ENCODE measurements at places on chromosomes 16 and 17. TPM values are rescaled to one million over a fixed set of nuclear protein-coding genes. Genes with fewer than 3 reads are reported as not detected.

TERB1 gene
- total RNA-seq = not detected

CCL8 gene
- total RNA-seq = not detected

CLEC18B gene
- total RNA-seq = 0.59 TPM

GNG13 gene
- total RNA-seq = not detected

DNA sequence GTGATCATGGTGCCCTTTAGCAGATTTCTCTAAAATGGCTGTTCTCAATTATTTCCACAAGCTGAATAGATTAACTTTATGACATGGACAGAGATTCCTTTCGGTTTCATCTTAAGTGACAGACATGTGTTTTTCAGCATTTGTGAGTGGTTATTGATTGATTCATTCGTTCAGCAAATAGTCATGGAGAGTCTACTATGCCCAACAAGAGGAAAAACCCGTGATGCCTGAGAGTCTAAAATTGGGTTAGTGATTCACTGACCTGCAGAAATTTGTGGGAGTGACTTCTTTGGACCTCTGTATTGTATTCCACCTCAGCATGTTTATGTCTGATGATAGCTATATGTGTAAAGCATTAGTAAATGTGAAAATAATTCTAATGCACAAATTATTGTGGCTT is 28.0 kb upstream of the DUSP14 start:
- peaks cover 16% of the 10 kb centered on the region for H3K4me1 ChIP-seq
- peak overlapping the region; percentile 20 for H3K27ac ChIP-seq
- no peak overlapping the region for H3K4me3 ChIP-seq
- no peak for DNase-seq
- H3K36me3 ChIP-seq = peaks cover 40% of the 10 kb centered on the region
- no peaks in the 10 kb centered on the region for H3K27me3 ChIP-seq

DNA sequence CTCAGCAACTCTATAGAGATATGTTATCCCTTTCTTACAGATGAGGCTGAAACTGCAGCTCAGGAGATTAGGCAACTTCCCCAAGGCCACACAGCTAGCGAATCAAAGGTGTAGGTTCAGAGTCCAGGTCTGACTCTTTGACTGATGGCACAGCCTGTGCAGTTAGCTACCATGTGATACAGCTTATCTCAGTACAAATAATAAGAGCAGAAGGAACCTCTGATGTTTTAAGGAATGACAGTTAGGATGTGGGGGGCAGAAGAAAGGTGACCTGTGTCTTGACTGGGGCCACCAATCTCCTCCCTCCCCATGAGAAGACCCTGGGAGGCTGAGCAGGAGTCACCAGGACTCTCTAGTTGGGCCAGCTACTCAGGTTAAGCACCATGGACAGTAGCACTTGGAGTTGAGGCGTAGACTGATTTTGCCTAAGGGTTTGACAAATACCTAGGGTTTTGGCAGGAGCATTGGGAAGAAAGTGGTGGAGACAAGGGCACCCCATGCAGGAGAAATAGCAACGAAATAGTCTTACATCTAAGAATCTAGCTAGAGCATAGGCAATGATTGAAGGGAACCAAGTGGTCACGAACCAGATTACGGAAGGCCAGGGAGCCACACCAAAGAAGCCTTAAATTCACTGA is 22.8 kb upstream of the ACSM2B start:
- H3K27ac ChIP-seq = no peak overlapping the region
- no peak for DNase-seq
- no peaks in the 10 kb centered on the region for H3K36me3 ChIP-seq
- H3K4me1 ChIP-seq = no peaks in the 10 kb centered on the region

- H3K4me3 ChIP-seq = no peak overlapping the region
- DNase-seq = no peak
- no peaks in the 10 kb centered on the region for H3K36me3 ChIP-seq
- no peak overlapping the region for H3K27ac ChIP-seq
- H3K27me3 ChIP-seq = no peaks in the 10 kb centered on the region
These were observed 2.6 kb upstream of the ANKFN1 start for GRCh38 chr17:56150649-56151048.

- H3K27me3 ChIP-seq = no peaks in the 10 kb centered on the region
- no peak for DNase-seq
- no peaks in the 10 kb centered on the region for H3K4me1 ChIP-seq
- no peaks in the 10 kb centered on the region for H3K36me3 ChIP-seq
- H3K4me3 ChIP-seq = no peak overlapping the region
These were observed 648.5 kb upstream of the RBFOX1 start for GRCh38 chr16:6684076-6684673.

DNA sequence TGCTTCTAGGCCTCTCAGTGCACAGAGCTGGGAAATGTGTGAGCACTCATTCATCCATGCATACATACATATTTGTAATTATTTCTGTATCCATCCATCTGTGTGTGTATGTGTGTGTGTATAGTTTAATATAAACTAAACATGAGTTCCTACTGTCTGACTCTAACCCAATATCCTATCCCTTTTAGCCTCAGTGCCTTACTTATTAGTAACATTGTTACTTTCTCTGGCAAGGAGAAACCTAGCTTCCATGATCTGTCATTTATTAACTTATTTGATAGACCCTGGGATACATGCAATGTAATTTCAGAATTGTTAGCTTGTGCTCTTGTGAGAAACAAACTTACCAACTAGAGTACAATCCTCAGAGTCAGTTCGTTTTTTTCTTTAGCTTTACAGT is 59.0 kb upstream of the WSCD1 start:
- peaks cover 12% of the 10 kb centered on the region for H3K27me3 ChIP-seq
- H3K4me3 ChIP-seq = no peak overlapping the region
- DNase-seq = no peak

DNA sequence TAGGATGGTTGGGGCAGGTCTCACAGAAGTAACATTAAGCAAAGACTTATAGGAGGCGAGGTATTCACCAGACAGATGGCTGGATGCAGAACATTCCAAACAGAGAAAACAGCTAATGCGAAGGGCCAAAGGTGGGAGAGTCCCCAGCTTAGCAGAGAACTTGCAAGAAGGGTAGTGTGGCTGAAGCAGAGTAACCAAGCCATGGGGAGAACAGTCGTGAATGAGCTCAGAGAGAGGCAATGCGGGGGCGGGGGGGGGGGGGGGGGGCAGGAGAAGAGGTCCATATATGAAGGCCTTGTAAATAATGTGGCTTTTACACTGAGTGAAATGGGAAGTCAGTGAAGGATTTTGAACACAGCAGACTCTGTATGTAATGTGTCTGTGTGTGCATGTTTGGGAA is 81.3 kb downstream of the SMG6 start:
- H3K4me1 ChIP-seq = peaks cover 52% of the 10 kb centered on the region
- peak overlapping the region; percentile 29 for H3K27ac ChIP-seq
- H3K36me3 ChIP-seq = peaks cover 36% of the 10 kb centered on the region

DNA sequence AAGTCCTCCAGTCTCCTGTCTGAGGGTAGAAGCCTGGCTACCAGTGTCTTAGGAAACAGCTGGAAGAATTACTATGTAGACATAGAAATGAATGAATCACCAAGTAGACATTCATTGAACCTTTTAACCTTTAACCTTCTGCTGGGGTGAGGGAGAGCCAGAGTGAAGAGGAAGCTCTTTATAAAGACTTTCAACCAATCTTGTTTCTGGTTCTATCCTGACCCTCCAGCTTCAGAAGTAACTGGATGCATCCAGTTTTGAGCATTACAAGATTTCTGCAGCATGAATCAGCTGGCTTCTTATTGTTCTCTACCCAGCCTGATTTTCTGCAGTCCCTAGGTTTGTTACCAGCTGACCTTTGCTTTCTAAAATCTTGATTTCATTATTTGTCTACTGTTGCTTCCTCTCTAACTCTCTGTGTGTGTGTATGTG is 8.5 kb downstream of the TEKT1 start:
- peaks cover 4% of the 10 kb centered on the region for H3K4me1 ChIP-seq
- H3K4me3 ChIP-seq = no peak overlapping the region
- H3K27ac ChIP-seq = no peak overlapping the region
- no peaks in the 10 kb centered on the region for H3K36me3 ChIP-seq

- peaks cover 3% of the 10 kb centered on the region for H3K36me3 ChIP-seq
- H3K4me1 ChIP-seq = no peaks in the 10 kb centered on the region
- no peaks in the 10 kb centered on the region for H3K27me3 ChIP-seq
- DNase-seq = no peak
These were observed 291.2 kb downstream of the IRX3 start for GRCh38 chr16:53995378-53995777.

- no peaks in the 10 kb centered on the region for H3K36me3 ChIP-seq
- no peak for DNase-seq
- no peaks in the 10 kb centered on the region for H3K4me1 ChIP-seq
- no peak overlapping the region for H3K4me3 ChIP-seq
- peaks cover 49% of the 10 kb centered on the region for H3K27me3 ChIP-seq
- no peak overlapping the region for H3K27ac ChIP-seq
These were observed 9.1 kb upstream of the BAHCC1 start for GRCh38 chr17:81386141-81386645.

DNA sequence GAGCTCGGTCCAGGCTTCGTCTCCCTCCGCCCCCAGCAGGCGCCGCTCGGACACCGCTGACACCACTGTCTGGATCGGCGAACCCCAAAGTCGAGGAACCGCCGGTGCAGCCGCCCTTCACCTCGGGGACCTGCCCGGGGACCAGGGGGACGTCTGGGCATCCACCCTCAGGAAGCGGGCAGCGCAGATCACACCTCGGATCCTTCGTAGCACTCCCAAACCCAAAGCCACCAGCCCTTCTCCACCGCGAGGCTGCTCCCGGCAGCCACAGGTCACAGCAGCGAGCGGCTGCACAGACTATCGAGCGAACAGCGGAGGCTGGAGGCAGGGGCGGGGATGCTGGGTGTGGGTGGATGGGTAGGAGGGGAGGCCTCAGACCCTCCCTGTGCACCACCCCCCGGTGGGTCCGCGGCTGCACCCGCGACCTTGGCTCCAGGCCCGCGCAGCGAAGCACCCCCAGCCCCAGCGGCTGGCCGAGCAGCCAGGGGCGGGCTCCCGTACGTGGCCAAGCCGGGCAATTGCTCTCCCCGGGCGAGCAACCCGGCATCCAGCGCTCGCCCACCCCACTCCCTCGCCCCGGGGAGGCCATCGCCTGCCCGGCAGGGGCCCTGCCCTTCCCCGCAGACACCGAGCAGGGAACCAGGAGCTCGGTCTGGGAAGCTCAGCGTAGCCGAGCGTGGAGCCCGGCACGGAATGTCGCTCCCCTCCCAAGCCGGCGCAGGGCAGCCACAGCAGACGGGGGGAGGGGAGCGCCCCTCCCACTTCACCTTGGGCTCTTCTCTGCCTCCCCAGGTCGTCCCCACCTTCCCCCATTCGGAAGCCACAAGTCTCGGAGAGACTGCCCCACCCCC is 1.0 kb downstream of the SDK2 start:
- H3K4me3 ChIP-seq = peak overlapping the region; percentile 68

GRCh38 chr17:45290269-45290765 is 26.5 kb downstream of the MAP3K14 start:
- peaks cover 28% of the 10 kb centered on the region for H3K36me3 ChIP-seq
- H3K27me3 ChIP-seq = no peaks in the 10 kb centered on the region
- H3K4me1 ChIP-seq = peaks cover 51% of the 10 kb centered on the region
- peak overlapping the region; percentile 48 for H3K27ac ChIP-seq
- no peak for DNase-seq

DNA sequence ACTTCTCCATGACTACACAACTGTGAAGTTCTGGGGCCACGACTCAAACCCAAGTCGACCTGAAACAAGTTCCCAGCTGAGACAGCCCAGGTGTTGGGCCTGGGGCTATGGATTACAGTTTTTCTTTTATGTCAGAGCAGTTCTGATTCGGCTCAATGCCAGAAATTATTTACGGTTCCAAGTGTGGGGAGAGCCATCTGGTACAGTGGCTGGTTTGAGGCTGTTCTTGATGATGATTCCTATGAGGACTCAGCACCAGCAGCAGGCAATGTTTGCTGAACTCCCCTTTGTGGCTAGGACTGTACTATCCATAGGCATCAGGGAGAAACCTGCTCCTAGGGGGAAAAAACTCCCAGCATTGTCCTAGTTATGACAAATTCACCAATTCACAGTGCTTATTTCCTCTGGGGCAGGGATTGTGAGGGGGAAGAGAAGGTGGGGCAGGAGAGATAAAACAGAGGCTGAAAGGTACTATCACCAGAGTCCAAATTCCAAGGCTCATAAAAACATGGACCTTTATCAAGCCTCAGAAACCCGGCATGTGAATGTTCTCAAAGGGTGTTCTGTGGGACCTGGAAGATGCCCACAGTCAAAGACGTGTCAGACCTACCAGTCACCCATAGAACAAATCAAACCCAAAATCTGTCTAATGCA is 18.2 kb upstream of the CMTM4 start:
- H3K27ac ChIP-seq = no peak overlapping the region
- H3K36me3 ChIP-seq = peaks cover 7% of the 10 kb centered on the region
- DNase-seq = no peak

GRCh38 chr17:11404431-11405276 is 163.6 kb downstream of the SHISA6 start:
- no peaks in the 10 kb centered on the region for H3K27me3 ChIP-seq
- H3K4me1 ChIP-seq = no peaks in the 10 kb centered on the region
- no peaks in the 10 kb centered on the region for H3K36me3 ChIP-seq
- no peak overlapping the region for H3K4me3 ChIP-seq
- no peak overlapping the region for H3K27ac ChIP-seq

- H3K4me3 ChIP-seq = no peak overlapping the region
- H3K27ac ChIP-seq = no peak overlapping the region
- H3K36me3 ChIP-seq = no peaks in the 10 kb centered on the region
These were observed 160.0 kb downstream of the MAP2K6 start for GRCh38 chr17:69574257-69575197.

DNA sequence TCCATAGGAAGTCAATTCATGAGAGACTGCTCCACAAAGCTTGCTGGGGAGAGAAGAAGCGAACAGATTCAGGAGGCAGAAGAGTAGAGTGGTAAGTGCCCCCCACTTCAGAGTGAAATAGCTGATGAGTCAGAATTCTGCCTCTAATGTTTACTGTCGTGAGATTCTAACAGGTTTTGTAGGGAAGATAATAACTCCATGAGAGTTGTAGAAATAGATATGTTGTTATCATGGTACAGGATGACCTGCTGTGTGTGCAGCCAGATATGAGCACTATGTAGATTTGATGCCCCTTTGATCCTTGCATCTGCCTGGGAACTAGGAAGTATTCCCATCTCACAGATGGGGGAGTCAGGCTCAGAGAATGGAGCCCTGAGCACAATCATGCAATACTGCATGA is 502.4 kb upstream of the CDH11 start:
- no peak for DNase-seq
- H3K4me3 ChIP-seq = no peak overlapping the region
- no peaks in the 10 kb centered on the region for H3K36me3 ChIP-seq
- no peaks in the 10 kb centered on the region for H3K4me1 ChIP-seq
- no peaks in the 10 kb centered on the region for H3K27me3 ChIP-seq
- no peak overlapping the region for H3K27ac ChIP-seq

Data from activated CD8-positive, alpha-beta memory T cell treated with anti-CD3 and anti-CD28 coated beads, Interleukin-2, amount 10 ng/mL, durations not matched to agents 7 days and 5 days (primary cell).